ENCODE measurements at places on chromosomes 16 and 17.

DNA sequence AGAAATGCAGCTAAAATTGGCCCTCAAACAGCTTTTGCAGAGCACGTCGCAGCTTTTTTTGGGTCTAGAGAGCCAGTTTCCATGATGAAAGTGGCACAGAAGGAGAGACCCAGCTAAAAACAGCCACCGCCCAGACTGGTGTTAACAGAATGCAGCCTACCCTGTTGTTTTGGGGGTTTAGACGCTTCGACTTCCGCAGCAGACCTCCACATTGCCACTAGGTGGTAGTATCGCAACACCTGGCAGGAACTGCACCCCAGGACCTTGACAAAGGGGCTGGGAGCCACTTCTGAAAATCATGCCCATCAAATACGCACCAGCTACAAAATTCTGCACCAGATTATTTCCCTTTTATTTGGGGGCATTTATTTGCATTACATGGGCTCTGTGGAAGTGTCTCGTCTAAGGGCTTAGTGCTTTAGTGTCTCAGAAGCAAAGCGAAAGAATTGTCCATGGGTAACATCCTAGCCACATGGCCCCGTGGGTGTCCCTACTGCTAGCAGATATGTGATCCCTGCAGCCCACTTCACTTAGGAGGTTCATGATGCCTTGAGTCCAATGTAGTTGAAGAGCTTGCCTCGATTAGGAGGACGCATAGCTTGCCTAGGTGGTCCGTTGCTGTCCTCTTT lies 167.1 kb downstream of the HAPSTR1 start:
- DNase-seq, result no peak

GRCh38 chr17:78268951-78269905 lies 37.8 kb downstream of the TMEM235 start:
- DNase-seq, result no peak

DNA sequence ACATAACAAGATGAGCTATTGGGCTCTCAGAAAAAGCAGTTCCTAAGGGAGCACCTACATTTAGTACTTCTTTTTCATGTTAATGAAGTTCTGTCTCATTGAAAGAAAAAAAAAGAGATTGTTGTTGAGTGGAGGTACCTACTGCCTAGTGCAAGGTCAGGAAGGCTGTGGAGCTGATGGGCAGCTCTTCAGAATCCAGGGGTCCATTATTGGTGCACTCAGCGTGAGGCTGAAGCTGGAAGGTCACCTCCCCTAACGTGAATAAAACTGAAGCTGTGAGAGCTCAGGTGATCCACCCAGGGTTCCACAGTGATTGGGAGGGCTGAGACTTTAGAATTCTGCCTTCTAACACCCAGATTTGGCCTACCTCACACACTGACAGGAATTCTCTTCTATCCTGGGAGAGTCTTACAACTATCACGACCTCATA lies 153.9 kb upstream of the TBX2 start:
- DNase-seq, result no peak

- no peak for DNase-seq
Measured at GRCh38 chr17:61583242-61583641, 7.8 kb downstream of the NACA2 start.

GRCh38 chr17:47801176-47801765 lies 20.3 kb downstream of the OSBPL7 start:
- no peak for DNase-seq

DNA sequence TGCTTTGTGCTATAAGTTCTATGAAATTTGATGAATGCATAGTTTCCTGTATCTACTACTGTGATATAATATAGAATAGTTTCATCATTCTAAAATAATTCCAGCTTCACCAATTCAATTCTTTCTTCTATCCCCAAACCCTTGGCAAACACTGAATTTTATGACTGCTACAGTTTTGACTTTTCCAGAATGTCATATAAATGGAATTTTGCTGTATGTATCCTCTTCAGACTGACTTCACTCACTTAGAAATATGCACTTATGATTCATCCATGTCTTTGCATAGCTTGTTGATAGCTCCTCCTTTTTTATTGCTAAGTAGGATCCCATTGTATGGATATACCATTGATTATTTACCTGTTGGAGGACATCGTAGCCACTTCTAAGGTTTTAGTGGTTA lies 89.1 kb upstream of the HS3ST3A1 start:
- DNase-seq, result no peak

DNA sequence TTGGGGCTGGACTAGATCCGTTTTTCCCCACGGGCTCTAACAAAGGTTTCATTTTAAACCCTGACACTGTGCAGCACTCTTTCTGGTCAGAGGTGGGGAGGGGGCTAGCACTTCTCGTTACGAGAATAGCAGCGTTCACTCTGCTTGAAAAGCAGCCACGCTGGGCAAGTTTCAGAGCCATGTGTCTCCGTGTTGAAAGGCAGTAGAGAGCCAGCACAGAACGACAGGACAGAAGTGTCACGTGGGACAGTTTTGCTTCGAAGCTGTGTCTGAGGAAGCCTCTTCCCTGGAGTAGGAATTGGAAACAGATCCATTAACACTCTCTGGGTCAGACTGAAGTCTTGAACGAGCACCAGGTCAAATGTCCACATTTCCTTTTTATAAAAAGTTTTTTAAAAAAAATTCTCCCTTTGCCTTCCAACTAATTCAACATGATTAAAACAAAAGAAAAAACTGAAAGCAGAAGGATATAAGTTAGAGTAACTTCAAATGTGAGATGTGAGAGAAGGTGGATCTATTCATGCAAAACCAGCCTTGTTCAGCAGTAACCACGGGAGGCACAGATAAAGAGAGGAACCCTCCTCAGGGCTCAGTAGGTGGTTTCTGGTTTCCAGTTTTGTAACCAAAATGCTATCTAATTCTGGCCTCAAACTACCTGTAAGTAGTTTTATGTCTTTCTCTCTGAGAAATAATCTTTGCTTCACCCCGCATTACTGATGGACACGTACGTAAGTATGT lies 65.0 kb downstream of the SMG6 start:
- no peak for DNase-seq

DNA sequence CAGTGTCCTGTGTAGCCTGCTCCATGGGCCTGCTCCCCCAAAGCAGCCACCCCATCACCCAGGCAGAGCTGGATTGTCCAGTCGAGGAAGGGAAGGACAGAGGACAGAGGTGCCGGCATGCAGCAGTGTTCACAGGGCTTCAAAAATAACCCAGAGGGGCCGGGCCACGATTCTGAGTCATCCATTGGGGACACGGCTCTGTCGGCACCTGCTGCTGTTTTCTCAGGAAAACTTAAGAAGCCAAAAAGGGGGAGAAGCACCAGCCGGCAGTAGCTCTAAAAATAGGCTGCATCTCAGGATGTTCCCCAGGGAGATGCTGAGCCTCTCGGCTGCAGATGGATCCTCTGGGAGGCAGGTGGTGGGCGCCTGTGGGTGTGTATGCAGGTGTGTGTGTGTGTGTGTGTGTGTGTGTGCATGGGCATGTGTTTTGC lies 1.6 kb downstream of the CA7 start:
- no peak for DNase-seq

- DNase-seq, result no peak
Measured at GRCh38 chr17:2235792-2236366, 67.7 kb downstream of the SMG6 start.

DNA sequence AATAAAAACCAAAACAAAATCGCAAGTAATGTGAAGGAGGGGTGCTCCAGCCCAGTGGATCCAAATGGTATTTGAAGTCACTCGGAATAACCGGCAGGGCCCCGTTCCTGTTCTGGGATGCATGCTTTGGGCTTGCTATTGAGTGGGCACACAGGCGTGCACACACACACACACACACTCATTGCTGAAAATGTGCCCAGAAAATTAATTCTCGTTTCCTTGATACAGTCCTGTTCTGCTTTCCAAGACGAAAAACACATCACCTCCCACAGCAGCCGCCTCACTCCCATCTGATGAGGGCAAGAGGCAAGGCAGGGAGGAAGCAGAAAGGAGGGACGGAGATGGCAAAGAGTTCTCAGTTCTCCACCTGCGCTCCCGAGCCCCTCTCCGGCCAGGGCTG lies 62.2 kb upstream of the SDK2 start:
- DNase-seq, result no peak

- no peak for DNase-seq
Measured at GRCh38 chr17:64213995-64214811, 48.9 kb downstream of the TEX2 start.

GRCh38 chr16:87918338-87918737 lies 18.0 kb downstream of the CA5A start:
- no peak for DNase-seq

DNA sequence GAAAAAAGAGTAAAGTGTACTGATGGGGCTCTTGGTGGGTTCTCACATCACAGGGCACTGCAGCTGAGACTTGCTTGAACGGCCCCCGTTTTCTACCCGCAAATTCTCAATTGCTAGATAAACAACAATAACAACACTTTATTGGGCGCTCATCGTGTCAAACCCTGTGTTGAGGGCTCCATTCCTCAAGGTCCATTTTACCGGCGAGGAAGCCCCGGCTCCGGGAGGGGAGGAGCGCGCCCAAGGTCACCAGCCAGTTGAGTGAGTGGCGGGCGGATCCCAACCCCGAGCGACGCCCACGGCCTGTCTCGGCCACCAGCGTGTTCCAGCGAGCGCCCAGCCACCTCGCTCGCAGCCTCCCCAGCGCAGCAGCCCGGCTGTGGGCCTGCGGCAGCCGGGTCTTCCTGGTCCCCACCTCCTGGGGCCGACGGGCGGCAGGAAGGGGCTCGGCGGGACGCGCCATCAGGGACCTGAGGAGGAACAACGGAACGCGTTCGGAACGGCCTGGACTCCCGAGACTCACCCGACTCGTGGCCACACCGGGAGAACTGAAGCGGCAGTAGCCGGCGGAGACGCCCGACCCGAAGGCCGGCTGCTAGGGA lies 373 bp downstream of the CMC2 start:
- peak; percentile 49 for DNase-seq

- no peak for DNase-seq
Measured at GRCh38 chr16:53611179-53611696, 92.4 kb downstream of the RPGRIP1L start.

DNA sequence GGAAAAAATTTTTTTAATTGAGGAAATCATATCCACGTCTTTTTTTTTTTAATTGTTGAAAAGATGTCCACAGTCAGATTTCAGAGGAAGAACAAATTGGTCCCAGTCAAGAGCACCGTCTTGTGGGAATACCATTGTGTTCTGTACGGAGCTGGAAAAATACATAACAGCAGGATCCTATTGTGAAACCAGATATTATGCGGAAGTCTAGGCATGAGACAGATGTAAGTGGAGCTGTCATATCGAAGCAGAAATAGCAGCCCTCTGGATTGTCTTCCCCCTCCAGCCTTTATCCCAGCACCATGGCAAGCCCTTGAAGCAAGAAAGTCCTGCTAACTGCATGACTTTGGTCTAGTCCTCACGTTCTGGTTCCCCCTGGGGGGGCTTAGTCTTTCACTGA lies 391.6 kb upstream of the ASIC2 start:
- no peak for DNase-seq

DNA sequence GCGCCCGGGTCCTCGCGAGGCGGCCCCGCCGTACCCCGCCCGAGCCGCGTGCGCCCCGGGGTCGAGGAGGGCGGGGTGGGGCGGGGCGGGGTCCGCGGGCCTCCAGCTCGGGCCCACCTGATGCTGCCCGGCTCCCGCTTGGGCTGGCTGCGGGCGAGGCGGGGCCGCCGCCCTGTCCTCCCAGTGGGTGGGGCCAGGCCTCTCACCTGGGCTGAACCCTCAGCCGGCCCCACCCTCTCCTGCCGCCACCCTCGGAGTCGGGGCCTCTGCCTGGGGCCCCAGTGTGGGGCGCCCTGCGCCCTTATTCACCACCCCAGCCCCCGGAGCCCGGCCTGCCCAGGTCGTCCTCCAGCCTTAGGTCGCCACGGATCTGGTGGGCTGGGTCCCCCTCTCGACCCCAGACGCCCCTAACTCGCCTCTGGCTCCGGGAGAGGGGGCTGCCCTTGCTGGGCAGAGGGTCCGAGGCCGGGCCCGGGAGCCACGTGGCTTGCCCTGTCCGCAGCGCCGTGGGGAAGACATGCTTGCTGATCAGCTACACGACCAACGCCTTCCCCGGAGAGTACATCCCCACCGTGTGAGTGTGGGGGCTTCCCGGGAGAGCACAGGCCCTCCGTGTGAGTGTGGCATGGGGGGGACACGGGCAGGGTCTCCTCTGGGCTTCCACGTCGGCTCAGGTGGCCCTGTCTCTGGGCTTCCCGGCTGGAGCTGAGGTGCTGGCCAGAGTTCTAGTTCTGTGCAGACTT lies 578 bp downstream of the RAC3 start:
- no peak for DNase-seq

GRCh38 chr17:10071141-10071540 lies 127.3 kb downstream of the GAS7 start:
- no peak for DNase-seq

GRCh38 chr17:43939886-43940285 lies 2.4 kb downstream of the PPY start:
- no peak for DNase-seq

DNA sequence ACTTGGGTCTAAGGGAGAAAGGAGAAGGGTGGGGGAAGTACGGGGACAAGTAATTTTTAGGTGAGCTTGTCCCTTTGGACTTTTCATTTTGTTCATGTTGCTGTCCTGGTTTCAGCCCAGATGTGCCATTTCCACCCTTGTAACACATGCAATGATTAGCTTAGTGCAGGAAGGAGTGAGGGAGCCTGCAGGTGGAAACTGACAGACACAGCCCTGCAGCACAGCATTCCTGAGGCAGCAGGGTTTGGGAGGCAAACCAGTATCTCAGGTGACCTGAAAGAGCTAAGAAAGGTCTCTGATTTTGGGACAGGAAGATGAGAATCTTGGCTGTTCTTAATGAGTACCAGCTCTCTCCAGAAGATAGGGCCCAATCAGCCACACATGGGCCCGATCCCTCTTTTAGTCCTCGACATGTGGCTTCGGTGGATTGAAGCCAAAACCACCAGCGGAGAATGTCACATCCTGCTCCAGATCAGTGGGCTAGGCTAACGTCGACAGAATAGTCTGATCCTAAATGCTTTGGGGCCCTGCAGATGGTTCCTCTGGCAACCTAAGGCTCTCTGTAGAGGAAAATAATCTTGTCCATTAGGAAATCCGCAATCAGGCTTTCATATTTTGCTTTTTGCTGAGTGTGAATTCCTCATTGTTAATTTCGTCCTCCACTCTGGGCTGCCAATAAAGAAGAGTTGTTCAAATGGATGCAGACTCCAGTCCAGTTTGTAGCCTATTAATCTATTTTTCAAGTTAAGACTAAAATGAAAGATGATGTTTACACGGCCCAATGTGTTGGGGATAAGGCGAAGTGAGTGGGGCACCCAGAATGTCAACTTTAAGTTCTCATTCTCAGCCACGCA lies 3.8 kb upstream of the RNF157 start:
- no peak for DNase-seq

- DNase-seq, result no peak
Measured at GRCh38 chr16:89915303-89916232, 3.1 kb upstream of the MC1R start.

DNA sequence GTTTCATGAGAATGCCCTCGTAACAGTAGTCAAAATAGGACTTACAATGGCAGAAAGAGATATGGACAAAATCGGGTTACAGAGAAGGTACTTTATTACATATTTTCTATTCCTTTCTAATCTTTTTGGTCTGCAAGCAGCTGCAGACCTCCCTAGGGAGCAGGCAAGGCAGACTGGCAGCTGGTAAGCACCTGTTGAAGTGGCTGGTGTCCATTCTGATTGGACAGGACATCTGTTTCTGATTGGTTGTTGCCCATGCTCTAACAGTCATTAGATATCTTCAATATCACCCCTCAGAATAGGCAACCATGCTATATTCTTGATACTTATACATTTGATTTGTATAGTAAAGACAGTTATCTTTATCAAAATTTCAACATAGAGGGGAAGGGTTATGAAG lies 606.3 kb downstream of the KCNJ2 start:
- no peak for DNase-seq

- no peak for DNase-seq
Measured at GRCh38 chr17:61966191-61966590, 38.4 kb upstream of the INTS2 start.

- DNase-seq, result no peak
Measured at GRCh38 chr17:79306424-79307318, 232.0 kb downstream of the ENGASE start.

Measured in stimulated activated CD8-positive, alpha-beta memory T cell treated with anti-CD3 and anti-CD28 coated beads, Interleukin-15, amount 100 ng/mL, for 4 hours (primary cell).